HFFc6 (cell line): ENCODE measurements at places on chromosomes 3 and 15. TPM values are rescaled to one million over a fixed set of nuclear protein-coding genes. Genes with fewer than 3 reads are reported as not detected.

The TMEM266 gene
- 0.20 to 0.24 TPM in 2 of 3 replicates, not detected in the other for total RNA-seq

The RTP4 gene
- not detected in 3 replicates for total RNA-seq

The NISCH gene
- total RNA-seq, result 51.4 to 61.3 TPM (median 55.0 TPM) in 3 replicates

The TRIM42 gene
- not detected in 3 replicates for total RNA-seq

The GOLGA6B gene
- not detected in 3 replicates for total RNA-seq

The ADIPOQ gene
- total RNA-seq, result not detected in 3 replicates

The NME9 gene
- not detected in 3 replicates for total RNA-seq

The OXTR gene
- total RNA-seq, result 619 to 871 TPM (median 625 TPM) in 3 replicates

The LRRC31 gene
- total RNA-seq, result not detected in 3 replicates

The GHSR gene
- total RNA-seq, result not detected in 3 replicates

The CASR gene
- not detected in 3 replicates for total RNA-seq

The BUB1B gene
- 13.7 to 30.1 TPM (median 29.0 TPM) in 3 replicates for total RNA-seq

The SLC6A20 gene
- not detected in 3 replicates for total RNA-seq

The SOX2 gene
- not detected in 2 replicates for total RNA-seq

The PLSCR5 gene
- not detected in 3 replicates for total RNA-seq

The FOXL2 gene
- total RNA-seq, result 0.71 to 6.8 TPM (median 1.3 TPM) in 3 replicates

The WWTR1 gene
- total RNA-seq, result 44.7 and 45.6 TPM in 2 replicates

The PLCH1 gene
- total RNA-seq, result not detected in 3 replicates

The SNURF gene
- 20.1 and 26.5 TPM in 2 replicates for total RNA-seq

The ALPK3 gene
- 0.23 to 0.29 TPM (median 0.29 TPM) in 3 replicates for total RNA-seq

- H3K27ac ChIP-seq, result no peak overlapping the region
- no peaks in the 10 kb centered on the region for H3K4me1 ChIP-seq
- peaks cover 3% of the 10 kb centered on the region; the same call in 1 of the 2 replicates for H3K36me3 ChIP-seq
- no peak for DNase-seq
Observed at GRCh38 chr3:96209699-96210098, 604.7 kb upstream of the EPHA6 start.

DNA sequence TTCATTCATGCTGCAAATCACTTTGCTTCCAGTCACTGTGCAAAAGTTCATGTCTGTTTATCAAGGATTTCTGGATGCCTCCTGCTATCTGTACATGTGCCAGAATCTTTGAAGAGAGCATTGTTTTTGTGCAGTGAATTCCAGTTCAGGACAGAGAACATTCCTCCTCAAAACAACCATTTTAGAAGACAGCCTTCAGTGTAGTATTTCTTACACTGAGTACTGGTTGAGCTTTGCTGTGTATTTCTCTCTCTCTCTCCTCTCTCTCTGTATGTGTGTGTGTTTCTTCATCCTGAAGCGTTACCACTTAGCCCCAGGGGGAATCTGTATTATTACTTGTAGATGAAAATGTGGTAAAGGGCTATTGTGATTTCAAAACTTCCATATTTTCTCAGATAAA, 123.8 kb upstream of the CHL1 start:
- no peaks in the 10 kb centered on the region for H3K4me1 ChIP-seq
- H3K36me3 ChIP-seq, result no peaks in the 10 kb centered on the region
- no peak overlapping the region for H3K27ac ChIP-seq
- peaks cover 2% of the 10 kb centered on the region; the same call in 1 of the 2 replicates for H3K27me3 ChIP-seq
- DNase-seq, result no peak

DNA sequence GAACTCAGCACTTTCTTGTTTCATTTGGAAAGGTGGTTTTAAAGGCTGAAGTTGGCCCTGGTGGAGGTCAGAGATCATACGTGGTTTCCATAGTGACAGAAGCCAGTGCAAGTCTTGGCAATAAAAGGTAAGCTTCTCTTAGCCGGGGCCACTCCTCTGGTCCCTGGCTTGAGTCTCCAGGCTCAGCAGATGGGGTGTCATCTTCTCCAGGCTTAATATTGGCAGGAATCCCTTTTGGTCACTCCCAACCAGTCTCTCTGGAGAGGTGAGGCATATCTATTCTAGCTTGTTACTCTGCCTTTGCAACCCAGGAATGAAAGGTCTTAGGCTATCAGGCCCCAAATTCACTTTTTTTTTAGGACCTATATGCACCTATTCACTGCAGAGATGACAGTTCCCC, 4.8 kb downstream of the CYP19A1 start:
- H3K36me3 ChIP-seq, result no peaks in the 10 kb centered on the region
- H3K4me1 ChIP-seq, result peaks cover 6% of the 10 kb centered on the region; the same call in 1 of the 2 replicates
- H3K27me3 ChIP-seq, result peaks cover 13% of the 10 kb centered on the region
- DNase-seq, result no peak

DNA sequence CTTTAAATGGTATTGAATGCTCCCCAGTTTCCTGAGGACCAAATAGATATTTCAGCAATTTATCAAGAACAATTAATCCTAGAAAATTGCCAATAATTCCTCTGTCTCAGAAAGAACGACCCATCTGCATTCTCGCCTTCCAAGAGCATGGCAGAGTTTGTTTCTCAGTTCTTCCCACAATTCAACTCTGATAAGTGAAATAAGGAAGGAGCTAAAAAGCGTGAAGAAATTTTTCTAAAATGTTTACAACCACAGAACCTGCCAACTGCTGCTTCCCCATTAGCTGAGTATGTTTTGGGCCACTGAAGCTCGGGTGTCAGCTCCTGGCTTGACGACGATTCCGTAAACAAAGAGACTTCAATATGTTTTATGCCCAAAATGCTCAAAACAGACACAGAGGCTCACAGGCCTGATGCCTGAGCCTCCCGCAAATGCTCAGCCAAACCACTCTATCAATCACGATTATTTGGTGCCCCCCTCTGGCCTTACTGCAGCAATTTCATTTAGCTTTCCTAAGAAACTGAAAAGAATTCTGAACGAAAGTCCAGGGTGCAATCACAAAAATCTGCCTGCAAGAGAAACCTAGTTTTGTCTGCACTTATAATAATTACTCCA, 259.2 kb upstream of the CCDC54 start:
- peak overlapping the region; percentile 53; the same call in 1 of the 2 replicates for H3K4me3 ChIP-seq
- H3K4me1 ChIP-seq, result peaks cover 15% of the 10 kb centered on the region
- peak; percentile 64 for DNase-seq
- peak overlapping the region; percentile 87 for H3K27ac ChIP-seq
- no peaks in the 10 kb centered on the region for H3K36me3 ChIP-seq
- peaks cover 2% of the 10 kb centered on the region for H3K27me3 ChIP-seq

- peaks cover 32% of the 10 kb centered on the region for H3K4me1 ChIP-seq
- no peak overlapping the region for H3K27ac ChIP-seq
- no peak for DNase-seq
Observed at GRCh38 chr3:188660415-188660814, 506.5 kb downstream of the LPP start.

GRCh38 chr3:33334364-33334763, 57.1 kb downstream of the FBXL2 start:
- peaks cover 16% of the 10 kb centered on the region for H3K4me1 ChIP-seq
- no peak for DNase-seq
- H3K27me3 ChIP-seq, result peaks cover 2% of the 10 kb centered on the region; the same call in 1 of the 2 replicates
- H3K4me3 ChIP-seq, result no peak overlapping the region

GRCh38 chr15:34729056-34729455, 25.7 kb downstream of the GJD2 start:
- no peak overlapping the region for H3K27ac ChIP-seq
- H3K4me3 ChIP-seq, result no peak overlapping the region

GRCh38 chr3:45210308-45211041, 15.6 kb downstream of the TMEM158 start:
- H3K4me3 ChIP-seq, result no peak overlapping the region
- DNase-seq, result peak; percentile 65
- no peaks in the 10 kb centered on the region; the same call in 1 of the 2 replicates for H3K27me3 ChIP-seq
- peaks cover 42% of the 10 kb centered on the region for H3K4me1 ChIP-seq

DNA sequence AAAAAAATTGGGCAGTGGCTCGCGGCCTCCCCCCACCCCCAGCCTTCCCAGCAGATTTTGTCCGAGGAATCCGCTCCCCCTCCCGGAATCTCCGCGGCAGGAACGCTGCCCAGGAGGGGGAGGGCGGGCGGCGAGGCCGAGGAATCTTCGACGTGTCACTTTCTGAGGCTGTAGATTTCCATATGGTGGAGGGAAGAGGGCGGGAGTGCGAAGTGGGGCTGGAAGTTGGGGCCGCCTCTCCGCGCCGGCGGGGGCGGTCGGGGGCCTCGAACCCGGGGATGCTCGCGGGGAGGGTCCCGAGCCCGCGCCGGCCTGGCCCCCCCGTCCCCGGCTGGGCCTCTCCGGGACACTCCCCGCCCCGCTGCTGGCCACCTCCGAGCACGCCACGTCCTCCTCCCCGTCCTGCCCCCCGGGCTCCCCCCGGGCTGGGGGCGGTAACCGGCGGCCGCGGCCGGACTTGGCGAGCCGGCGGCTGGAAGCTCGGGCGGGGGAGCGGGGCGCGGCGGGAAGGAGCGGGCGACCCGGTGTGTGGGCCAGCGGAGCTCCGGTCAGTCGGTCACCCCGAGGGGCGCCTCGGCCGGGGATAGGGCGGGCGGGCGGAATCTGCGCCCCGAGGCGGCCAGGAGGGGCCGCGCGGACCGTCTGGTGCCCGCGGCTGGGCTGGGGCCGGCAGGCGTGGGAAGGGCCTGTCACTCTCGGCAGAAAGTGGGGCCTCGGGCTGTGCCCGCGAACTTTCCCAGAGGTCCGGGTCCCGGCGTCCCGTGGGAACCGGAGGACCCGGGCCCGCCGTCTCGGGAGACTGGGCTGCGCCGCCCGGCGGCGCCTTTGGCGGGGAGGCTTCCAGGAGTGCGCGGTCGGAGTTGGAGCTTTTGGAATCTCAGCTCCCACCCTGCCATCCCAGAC, 951 bp downstream of the FNDC3B start:
- H3K27me3 ChIP-seq, result peaks cover 4% of the 10 kb centered on the region; the same call in 1 of the 2 replicates
- H3K4me3 ChIP-seq, result peak overlapping the region; percentile 95
- H3K27ac ChIP-seq, result peak overlapping the region; percentile 93
- H3K4me1 ChIP-seq, result peaks cover 52% of the 10 kb centered on the region
- DNase-seq, result peak; percentile 78

DNA sequence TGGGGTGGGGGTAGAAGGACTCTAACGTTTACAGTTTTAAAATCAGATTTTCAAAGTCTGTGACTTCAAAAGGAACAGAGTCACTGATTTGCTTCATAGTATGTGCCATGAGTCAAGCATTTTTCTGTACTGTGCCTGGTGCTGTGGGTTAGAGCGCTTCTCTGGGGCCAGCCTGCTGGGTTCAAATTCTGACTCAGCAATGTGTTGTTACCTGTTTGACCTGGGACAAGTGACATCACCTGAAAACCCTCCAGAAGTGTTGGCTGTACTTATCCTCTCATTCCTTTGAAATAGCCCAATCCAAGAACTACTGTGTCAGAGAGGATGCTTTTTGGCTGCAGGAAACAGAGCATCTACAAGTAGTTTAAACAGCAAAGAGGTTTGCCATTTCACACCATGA, 101.7 kb downstream of the LSM3 start:
- no peak overlapping the region for H3K4me3 ChIP-seq
- H3K36me3 ChIP-seq, result no peaks in the 10 kb centered on the region
- DNase-seq, result peak; percentile 10
- peaks cover 35% of the 10 kb centered on the region for H3K27me3 ChIP-seq

DNA sequence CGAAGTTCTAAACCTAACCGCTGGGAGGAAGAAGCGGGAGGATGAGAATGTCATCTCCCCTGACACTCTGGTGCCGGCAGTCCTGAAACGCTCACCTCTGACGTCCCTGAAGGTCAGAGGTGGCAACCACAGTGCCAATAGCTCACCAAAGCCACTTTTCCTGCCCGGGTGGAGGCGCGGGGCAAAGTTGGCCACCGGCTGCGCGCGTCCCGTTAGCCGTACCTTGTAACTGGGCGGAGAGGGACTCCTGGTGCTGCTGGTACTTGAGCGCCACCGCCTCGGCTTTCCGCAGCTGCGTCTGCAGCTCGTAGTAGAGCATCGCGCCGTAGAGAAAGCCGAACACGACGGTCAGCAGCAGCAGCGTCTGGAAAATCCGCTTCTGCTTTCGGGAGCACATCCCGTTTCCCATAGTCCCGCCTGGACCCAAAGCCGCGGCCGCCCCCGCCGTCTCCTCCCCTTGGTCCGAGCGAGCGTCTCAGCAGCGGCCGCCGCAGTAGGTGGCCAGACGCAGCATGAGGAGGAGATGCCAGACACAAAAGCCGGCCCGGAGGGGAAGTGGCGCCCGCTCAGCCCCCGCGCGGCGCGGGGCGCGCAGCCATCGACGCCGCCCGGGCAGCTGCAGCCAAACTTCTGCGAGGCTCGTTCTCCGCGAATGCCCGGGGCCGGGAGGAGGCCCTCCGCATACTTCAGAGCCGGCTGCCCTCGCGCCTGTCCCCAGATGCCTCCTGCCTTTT, 680 bp downstream of the GOLIM4 start:
- DNase-seq, result peak; percentile 75
- peaks cover 5% of the 10 kb centered on the region; the same call in 1 of the 2 replicates for H3K27me3 ChIP-seq
- H3K27ac ChIP-seq, result peak overlapping the region; percentile 97
- peak overlapping the region; percentile 92 for H3K4me3 ChIP-seq

- peaks cover 2% of the 10 kb centered on the region; the same call in 1 of the 2 replicates for H3K27me3 ChIP-seq
- peaks cover 28% of the 10 kb centered on the region for H3K4me1 ChIP-seq
- no peaks in the 10 kb centered on the region for H3K36me3 ChIP-seq
- peak overlapping the region; percentile 16; the same call in 1 of the 2 replicates for H3K4me3 ChIP-seq
- DNase-seq, result peak; percentile 54
Observed at GRCh38 chr3:54988838-54989630, 61.2 kb upstream of the LRTM1 start.

- no peaks in the 10 kb centered on the region for H3K36me3 ChIP-seq
- H3K4me1 ChIP-seq, result no peaks in the 10 kb centered on the region
Observed at GRCh38 chr15:58167095-58167691, 29.0 kb downstream of the AQP9 start.

- no peaks in the 10 kb centered on the region; the same call in 1 of the 2 replicates for H3K27me3 ChIP-seq
- DNase-seq, result no peak
- no peaks in the 10 kb centered on the region for H3K36me3 ChIP-seq
Observed at GRCh38 chr3:126053513-126053912, 30.4 kb downstream of the SLC41A3 start.

GRCh38 chr3:134059671-134060560, 30.2 kb upstream of the SLCO2A1 start:
- H3K27ac ChIP-seq, result no peak overlapping the region
- no peak overlapping the region for H3K4me3 ChIP-seq
- DNase-seq, result no peak
- peaks cover 15% of the 10 kb centered on the region; the same call in 1 of the 2 replicates for H3K4me1 ChIP-seq
- peaks cover 12% of the 10 kb centered on the region for H3K27me3 ChIP-seq
- no peaks in the 10 kb centered on the region for H3K36me3 ChIP-seq

DNA sequence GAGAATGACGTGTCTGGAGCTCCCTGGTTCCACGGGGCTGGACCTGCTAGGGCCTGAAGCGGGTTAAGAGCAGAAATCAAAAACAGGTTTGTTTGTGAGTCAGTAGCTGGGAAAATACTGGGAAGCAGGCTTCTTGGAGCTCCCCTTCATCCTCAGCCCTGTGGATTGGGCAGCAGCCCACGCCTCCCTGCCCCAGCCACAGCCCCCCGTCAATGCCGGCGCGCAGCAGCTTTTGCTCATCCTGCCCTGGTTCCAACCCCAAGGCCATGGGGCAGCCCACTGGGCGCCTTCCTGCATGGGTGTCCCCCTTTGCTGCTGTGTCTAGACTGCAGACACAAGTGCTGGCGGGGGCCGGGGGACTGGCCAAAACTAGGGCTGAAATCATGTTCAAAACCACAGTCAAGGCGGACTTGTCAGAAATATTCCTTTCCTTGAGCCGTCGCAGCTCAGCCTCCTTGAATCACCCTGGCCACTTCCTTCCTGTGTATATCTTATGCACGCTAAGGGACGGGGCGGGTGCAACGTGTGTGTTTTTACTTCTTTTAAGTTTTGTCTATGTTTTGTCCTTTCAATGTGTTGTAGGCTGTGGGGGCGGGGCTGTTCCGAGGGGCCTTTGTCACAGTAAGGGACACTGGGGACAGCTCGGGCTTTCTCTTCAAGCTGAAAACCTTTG, 108.1 kb downstream of the KLF13 start:
- DNase-seq, result peak; percentile 83
- H3K27me3 ChIP-seq, result no peaks in the 10 kb centered on the region; the same call in 1 of the 2 replicates
- peak overlapping the region; percentile 98 for H3K27ac ChIP-seq
- H3K4me1 ChIP-seq, result peaks cover 28% of the 10 kb centered on the region
- peak overlapping the region; percentile 87 for H3K4me3 ChIP-seq

- H3K36me3 ChIP-seq, result no peaks in the 10 kb centered on the region
- no peak overlapping the region for H3K27ac ChIP-seq
- H3K27me3 ChIP-seq, result no peaks in the 10 kb centered on the region
Observed at GRCh38 chr3:27133060-27133459, 236.1 kb downstream of the NEK10 start.
